CD4-positive, alpha-beta T cell treated with Interleukin-6 for 4 hours (primary cell): ENCODE measurements at places on chromosomes 6 and 20.

DNA sequence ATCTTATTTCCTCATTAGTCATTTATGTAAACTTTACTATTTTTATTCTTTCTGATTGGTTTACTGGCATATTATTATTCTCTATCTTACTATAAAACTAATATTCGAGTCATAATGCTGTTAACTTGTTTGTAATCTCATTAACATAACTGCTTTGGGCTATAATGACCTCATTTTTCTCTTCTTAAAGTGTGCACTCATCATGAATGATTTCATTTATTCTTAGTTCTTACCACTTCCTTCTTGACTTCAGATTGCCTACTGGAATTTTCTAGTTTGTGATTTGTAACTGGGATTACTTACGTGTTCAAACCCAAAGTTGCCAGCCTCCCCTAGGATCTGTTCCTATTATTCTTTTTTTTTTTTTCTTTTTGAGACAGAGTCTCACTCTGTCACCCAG, 91.8 kb upstream of the TNFAIP3 start:
- no peak for DNase-seq

GRCh38 chr20:63457737-63458136, 14.7 kb downstream of the KCNQ2 start:
- DNase-seq = no peak

DNA sequence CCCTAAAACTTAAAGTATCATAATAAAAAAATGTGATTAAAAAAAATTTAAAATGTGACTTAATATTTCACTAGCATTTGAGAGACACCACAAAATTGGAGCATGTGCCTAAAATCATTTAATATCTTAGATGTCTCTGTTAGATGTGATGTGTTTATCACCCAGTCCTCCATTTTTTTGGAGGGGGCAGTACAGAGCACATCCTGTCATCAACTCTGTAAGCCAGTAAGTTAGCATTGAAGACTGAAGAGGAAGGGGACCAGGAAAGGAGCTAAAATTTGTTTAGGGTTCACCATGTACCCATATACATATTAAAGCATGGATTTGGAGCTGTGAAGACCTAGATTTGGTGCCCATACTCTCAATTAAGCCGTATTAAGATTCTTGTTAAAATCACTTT, 30.7 kb upstream of the ADIG start:
- DNase-seq = no peak

DNA sequence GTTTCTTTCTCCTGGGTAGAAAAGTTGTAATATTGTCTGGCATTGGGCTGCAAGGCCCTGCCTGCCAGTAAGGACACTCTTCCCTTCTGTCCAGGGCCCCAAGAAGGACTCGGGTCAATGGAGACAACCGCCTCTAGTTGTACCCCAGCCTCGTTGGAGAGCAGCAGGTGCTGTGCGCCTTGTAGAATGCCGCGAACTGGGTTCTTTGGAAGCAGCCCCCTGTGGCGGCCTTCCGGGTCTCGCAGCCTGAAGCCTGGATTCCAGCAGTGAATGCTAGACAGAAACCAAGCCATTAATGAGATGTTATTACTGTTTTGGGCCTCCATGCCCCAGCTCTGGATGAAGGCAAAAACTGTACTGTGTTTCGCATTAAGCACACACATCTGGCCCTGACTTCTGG, 37.0 kb downstream of the PLCG1 start:
- DNase-seq = no peak

- peak; percentile 64 for DNase-seq
Observed at GRCh38 chr6:90294614-90294988, 2.0 kb downstream of the BACH2 start.

- no peak for DNase-seq
Observed at GRCh38 chr6:44129841-44130322, 2.5 kb downstream of the TMEM63B start.

- no peak for DNase-seq
Observed at GRCh38 chr20:49420811-49421295, 61.6 kb downstream of the KCNB1 start.

DNA sequence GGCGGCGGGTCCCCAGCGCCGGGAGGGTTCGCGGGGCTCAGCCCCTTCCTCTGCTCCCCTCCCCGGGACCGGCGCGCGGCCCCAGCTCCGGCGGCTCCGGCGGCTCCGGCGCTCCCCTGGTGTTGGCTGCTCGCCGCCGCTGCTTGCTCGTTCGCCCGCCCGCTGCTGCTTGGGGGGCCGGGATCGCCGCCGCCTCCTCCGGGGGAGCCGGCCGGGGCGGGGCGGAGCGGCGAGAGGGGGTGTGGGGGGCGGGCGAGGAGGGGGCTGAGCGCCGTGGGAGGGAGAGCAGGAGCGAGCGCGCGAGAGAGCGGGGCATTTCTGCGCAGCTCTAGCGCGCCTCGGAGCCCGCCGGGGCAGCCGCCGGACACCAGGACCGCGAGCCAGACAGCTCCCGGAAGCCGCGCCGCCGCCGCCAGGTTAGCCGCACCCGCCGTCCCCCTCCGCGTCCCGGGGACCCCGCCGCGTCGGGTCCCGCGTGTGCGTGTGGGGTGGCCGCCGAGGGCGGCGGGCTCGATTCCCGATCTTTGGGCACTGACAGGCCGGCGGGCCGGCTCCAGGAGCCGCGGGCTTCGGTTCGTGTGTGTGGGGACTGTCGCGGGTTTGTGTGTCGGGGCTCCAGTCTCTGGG, 62.0 kb upstream of the EPB41L1 start:
- DNase-seq = peak; percentile 17

GRCh38 chr20:13002251-13002650, 6.5 kb upstream of the SPTLC3 start:
- no peak for DNase-seq

GRCh38 chr6:16405375-16405774, 167.0 kb downstream of the GMPR start:
- DNase-seq = no peak

DNA sequence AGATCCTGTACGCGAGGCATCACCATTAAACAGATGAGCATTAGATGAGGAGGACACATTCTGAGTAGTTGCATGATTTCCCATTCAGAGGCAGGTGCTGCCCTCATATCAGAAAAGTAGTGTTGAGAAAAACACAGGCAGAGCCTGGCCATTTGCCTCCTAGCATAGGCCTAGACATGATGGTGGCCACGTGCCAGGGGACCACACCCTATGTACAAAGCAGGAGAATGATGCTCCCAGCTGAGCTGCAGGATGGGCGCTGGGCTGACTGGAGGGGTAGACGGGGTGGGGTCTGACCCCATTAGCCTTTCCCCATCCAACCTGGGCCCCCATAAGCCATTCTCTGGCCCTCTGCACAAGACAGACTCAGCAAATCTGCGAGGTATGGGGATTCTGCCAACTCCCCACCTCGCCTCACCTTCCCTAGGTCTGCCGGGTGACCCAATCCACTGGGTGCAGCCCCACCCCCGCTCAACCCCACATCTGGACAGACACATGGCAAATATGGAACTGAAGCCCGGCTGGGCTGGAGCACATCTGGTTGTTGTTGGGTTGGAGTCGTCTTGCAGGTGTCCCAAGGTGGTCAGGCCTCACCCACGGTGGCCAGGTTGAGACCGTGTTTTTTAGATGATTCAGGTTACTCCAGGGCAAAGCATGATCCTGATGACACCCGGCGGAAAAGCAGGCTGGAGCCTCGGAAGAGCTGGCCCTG, 13.9 kb downstream of the PI16 start:
- no peak for DNase-seq

- peak; percentile 8 for DNase-seq
Observed at GRCh38 chr6:139881728-139882211, 507.3 kb upstream of the CITED2 start.

GRCh38 chr20:45970646-45971424, 1.2 kb downstream of the ZNF335 start:
- DNase-seq = peak; percentile 16

- no peak for DNase-seq
Observed at GRCh38 chr6:87093651-87094050, 1.3 kb downstream of the CGA start.

GRCh38 chr6:42410861-42411260, 40.9 kb downstream of the TRERF1 start:
- no peak for DNase-seq

DNA sequence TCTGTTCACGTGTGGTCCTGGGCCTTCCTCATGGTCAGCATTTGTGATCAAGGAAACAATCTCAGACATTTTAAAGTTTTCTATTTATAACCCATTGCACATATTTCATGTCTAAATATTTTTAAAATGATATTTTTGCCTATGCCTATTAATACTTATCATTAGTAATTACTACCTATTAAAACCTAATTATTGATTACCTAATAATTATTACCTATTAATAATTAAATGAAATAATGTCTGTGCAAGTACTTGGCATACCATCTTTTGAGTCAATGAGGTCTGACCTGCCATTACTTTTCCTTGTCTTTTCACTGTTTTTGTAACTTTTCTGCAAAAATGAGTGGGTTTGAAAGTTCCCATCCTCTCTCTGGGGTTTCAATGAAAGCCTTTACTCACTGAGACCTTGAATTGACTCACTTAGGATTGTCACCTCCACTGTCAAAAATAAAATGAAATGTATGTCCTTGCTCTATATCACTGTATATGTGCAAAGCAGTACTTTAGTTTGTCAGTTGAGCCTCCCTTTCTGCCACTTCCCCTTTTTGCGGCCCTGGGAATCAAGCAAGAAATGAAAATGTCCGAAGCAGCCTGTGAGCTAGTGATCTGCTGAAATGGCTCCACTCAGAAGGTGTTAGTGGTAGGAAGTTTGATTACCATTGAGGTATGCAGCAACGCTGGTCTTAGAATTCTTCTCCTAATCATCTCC, 87.8 kb downstream of the L3MBTL3 start:
- no peak for DNase-seq

- no peak for DNase-seq
Observed at GRCh38 chr6:30572148-30572547, 906 bp downstream of the ABCF1 start.

DNA sequence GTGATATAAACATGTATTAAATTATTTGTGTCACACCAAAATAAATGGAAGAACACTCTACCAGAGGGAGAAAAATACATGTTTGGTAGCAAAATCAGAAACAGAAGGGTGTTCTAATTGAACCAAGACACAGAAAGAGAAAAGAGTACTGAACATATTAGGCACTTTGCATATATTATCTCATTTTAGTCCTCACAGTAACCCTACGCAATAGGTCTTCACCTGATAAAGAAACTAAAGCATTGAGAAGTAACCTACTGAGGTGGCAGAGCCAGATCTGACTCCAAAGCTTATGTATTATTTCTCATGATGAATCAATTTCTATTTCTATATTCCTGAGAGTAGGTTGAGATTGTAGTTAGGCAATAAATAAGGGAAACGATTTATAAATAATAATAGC, 77.7 kb downstream of the FYN start:
- no peak for DNase-seq

- no peak for DNase-seq
Observed at GRCh38 chr6:11263291-11263775, 30.9 kb upstream of the NEDD9 start.

GRCh38 chr6:4772750-4773149, 3.5 kb upstream of the CDYL start:
- no peak for DNase-seq

DNA sequence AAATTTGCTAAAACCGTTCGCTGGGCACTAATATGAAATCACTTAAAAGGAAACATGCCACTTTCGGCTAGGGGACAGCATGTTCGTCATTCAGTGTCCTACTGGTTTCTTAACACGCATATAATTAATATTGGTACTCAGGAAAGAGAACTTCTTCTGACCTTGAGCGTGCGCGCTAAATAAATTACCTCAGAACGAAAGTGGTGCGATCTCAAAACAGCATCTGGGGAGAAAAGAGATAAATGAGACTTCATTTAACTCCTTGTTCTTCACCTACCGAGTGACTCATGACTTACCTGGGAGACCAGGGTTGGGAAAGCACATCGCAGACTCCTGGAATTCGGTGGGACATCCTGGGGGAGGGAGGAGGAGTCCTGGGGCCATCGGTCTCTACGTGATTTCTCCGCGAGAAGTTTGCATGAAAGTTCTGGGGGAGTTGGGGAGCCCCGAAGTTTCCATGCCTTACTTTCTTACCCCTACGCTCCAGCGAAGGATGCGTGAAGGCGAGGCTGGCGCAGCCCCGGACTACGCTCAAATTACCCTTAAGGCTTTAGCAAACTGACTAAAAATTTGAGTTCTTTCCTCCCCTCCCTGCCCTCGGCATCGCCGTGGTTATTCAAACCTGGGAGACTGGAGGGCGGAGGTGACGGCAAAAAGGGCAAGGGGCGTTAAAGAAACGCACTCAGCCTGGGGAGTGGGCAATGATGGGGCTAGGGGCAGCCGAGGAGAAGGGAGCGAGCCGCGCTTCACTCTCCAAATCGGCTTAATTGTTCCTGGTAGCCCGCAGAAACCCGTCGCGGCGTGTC, 1.1 kb upstream of the BEND6 start:
- no peak for DNase-seq

DNA sequence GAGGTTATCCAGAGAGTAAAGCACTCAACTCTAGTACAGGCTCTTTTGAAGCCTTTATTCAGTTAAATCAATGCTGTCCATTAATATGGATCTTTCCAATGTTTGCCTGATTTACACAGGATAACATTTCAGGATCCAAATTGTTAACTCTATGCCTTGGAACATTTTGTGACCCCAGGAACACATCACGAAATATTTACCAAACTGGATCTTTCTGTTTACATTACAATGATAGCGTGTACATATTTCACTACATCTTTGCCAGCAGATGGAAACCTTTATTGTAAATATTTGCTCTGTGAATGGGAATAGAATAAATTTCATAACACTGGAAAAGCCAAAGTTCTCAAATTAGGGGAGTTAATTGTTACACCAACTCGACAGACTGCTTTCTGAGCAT, 23.5 kb downstream of the BPIFA2 start:
- DNase-seq = no peak

DNA sequence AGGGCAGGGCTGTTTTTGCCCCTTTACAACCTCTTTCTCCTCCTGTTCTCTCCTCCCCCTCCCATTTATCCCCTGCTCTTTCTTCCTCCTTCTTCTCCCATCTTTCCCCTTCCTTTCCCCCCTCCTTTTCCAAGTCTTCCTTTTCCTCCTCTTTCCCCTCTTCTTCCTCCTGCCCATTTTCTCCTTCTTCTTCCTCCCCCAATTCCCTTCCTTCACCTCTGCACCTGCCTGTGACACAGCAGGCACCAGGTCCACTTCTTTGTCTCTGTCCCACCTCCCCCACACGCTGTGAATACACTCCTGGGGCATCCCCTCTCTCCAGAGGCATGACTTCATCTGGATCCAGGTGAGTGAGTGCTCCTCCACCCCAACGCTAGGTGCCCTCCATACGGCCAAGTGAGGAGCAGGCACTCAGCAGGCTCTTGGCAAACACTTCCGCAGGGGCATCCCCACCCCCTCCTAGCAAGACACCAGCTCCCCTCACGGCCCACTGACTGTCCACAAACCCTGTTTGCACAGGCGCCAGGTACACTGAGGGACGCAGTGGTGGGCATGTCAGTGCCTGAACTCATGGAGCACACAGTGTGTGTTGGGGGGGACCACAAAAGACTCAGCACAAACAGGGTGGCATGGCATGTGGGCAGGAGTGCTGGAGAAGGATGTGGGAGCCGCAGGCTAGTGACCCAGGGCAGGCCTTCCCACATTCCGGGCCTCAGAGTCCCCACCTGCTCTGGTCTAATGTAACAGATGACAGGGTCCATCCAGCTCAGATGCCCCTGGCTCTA, 10.7 kb upstream of the TLDC2 start:
- DNase-seq = no peak
